ENCODE measurements at places on chromosomes 7 and 10.
A peak's percentile ranks its signal among the peaks of the same experiment; 100 is the strongest.

GRCh38 chr10:99788598-99789256 lies 6.3 kb downstream of the ABCC2 start:
- peak; percentile 72 for DNase-seq

GRCh38 chr10:86003201-86003621 lies 363.4 kb downstream of the GRID1 start:
- DNase-seq: no peak

- DNase-seq: no peak
These were observed 205.0 kb downstream of the FANK1 start for GRCh38 chr10:126101325-126101724.

- DNase-seq: peak; percentile 22
These were observed 189.9 kb downstream of the ZEB1 start for GRCh38 chr10:31508882-31509281.

- peak; percentile 85 for DNase-seq
These were observed 106.1 kb downstream of the KCNMA1 start for GRCh38 chr10:77531441-77532001.

GRCh38 chr7:101884671-101885596 lies 67.5 kb downstream of the CUX1 start:
- DNase-seq: no peak

DNA sequence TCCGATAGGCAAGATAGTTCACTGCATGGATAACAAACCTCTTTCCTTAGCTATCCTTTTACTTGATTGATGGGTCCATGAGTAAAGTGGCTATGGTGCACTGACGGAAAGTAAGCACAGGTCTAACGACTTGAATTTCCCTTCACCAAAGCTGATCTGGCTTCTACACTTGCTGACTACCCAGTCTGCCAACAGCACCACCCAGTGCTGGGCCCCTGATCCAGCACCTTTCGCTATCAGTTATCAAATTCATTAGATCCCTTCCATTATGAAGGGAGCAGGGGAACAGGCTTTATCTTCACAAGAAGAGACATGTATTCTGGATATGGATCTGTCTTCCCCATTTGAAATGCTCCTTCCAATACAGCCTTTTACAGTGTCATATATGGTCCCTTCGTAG lies 855.9 kb downstream of the GRID1 start:
- DNase-seq: no peak

DNA sequence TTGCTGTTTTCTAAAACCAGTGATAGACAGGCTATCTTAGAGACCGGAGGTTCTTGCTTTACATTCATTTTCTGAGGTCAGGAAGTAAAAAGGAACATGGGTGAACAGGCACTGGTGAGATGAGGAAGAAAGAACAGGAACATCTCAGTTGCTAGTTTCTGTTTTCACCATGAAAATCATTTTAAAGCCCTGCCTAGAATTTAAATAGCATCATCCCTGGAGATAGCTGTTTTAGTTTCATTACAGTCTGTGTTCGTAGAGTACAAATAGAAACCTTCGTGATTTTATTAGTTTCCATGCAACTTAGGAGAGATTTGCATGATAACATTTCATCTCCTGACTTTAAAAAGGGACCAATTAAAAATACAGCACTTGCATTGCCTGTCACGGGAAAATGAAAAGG lies 14.7 kb downstream of the KCNMA1 start:
- DNase-seq: no peak

DNA sequence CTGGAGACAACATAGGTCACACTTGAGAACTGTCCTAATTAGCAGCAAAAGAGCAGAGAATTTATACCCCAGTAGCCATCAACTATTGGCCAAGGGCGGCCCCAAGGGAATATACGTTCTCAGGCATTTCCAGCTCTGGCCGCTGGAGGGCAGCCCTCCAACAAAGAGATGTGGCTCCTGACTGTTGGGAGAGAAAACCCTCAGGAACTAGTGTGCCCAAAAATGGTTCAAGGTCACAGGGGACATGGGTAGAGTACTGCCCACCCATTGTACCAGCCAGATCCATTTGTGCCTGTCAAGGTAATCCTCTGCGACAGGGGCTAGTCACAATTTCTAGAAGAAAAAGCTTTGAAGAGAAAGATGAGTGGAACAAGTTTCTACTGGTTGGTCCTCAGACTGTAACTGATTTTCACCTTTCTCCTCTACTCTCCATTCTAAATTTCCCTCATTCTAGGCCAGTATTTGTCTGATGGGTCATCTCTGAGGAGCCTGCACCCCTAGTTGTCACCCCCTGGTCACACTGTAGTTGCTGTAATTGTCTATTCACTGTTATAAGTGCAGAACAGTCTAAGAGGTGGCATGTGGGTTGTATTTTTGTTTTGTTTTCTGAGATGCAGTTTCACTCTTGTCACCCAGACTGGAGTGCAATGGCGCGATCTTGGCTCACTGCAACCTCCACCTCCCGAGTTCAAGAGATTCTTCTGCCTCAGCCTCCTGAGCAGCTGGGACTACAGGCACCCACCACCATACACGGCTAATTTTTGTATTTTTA lies 14.7 kb upstream of the C7orf33 start:
- DNase-seq: peak; percentile 60

GRCh38 chr10:28171468-28172222 lies 131.2 kb downstream of the MPP7 start:
- peak; percentile 46 for DNase-seq

- DNase-seq: no peak
These were observed 192.3 kb downstream of the VTI1A start for GRCh38 chr10:112639298-112639697.

GRCh38 chr10:44574596-44575480 lies 189.9 kb upstream of the CXCL12 start:
- no peak for DNase-seq

GRCh38 chr10:121448766-121449421 lies 149.3 kb downstream of the FGFR2 start:
- no peak for DNase-seq

DNA sequence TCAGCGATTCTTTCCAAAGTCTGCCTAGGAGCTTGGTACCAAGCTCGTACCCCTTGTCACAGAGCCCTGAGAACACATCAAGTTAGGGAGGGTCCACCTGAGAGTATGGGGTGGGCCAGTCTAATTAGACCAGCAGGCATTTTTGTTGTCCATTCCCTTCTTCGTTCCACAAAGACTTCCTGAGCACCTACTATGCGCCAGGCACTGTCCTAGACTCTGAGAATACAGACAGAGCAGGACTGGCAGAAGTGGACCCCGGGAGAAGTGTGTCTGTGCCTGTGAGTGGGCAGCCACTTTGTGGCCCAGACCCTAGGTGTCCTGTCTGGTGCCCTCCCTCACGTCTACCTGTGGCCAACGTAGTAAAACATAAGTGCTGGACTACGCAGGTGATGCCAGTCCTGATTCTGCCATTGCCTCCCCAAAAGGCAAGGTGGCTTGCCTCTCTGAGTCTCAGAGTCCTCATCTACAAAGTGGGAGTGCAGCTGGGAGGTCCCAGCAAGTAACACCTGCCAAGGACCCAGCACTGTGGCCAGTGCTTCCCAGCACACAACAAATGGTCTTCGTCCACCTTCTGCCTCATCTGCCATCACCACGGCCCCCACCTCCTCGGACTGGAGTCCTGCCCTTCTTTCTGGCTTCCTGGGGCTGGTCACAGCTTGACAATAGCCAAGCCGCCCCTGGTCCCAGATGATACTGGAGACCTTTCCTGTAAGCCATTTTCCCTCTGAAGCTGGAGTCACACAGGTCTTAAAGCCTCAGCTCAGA lies 54.3 kb upstream of the DUSP5 start:
- no peak for DNase-seq

DNA sequence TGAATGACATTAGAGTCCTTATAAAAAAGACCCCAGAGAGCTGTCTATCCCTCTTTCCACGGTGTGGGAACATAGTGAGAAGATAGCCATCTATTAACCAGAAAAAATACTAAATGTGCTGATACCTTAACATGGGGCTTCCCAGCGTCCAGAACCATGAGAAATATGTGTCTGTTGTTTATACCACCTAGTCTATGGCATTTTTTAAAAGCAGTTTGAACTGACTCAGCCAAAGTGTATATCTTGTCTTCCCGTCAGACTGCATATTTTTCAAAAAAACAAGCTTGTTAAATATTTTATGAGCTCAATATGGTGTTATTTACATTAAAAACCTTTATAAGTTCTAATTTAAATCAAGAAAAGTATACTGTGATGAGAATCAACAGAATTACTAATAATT lies 255.3 kb downstream of the HGF start:
- no peak for DNase-seq

GRCh38 chr7:108158776-108159175 lies 28.6 kb upstream of the LAMB4 start:
- DNase-seq: no peak

GRCh38 chr10:70412356-70412755 lies 8.4 kb downstream of the EIF4EBP2 start:
- DNase-seq: no peak

- DNase-seq: peak; percentile 30
These were observed 31.6 kb downstream of the COA1 start for GRCh38 chr7:43697690-43698089.

DNA sequence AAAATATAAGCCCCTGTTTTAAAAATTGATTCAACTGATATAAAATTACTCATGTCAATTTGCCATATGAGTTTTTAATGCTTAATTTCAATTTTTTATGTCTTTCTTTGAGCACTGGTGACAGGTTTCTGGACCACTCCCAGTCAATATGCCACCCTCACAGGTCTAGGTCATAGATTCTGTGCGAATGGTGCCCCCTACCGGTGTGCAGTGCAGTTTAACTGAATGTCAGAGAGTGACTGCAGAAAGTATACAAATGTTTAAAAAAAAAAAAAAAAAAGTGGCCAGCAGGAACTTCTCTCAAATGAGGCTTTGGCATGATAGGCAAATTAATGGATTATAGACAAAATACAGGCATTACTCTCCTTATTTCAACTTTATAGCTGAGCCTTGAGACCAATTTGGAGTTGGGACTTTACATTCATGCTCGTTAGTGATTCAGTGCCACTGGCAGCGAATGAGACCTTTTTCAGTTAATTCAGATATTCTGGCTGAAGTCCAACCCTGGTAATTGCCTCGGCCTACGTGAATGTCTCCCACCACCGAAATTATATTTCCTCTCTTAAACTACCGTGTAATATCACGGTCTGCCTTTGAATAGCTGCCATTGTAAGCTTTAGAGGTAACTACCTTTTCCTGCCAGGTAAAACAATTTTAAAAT lies 427.6 kb downstream of the PHTF2 start:
- DNase-seq: no peak

DNA sequence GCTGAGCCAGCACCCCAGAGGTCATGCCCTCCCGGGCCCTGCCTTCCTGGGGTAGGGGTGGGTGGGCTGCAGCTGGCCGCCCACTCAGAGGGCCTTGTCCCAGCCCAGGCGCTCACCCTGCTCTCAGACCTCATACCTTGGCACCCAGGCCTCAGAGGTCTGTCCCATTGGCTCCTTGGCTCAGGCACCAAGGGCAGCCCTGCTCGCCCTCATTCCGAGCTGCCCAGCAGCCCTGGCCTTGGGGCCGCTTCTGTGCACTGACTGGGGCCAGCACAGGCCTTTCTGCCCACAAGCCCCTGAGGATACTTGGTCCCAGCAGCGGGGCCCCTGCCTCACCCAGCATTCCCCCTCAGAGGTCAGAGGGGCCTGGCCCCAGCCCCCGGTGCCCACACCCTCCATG lies 34.3 kb downstream of the YKT6 start:
- no peak for DNase-seq

- peak; percentile 92 for DNase-seq
These were observed 141.4 kb upstream of the PRKCQ start for GRCh38 chr10:6721480-6721879.

- DNase-seq: no peak
These were observed 46.0 kb downstream of the ZNRF2 start for GRCh38 chr7:30330134-30331111.

- DNase-seq: peak; percentile 39
These were observed 156.4 kb downstream of the PRPF18 start for GRCh38 chr10:13743101-13743693.

- no peak for DNase-seq
These were observed 1.5 kb downstream of the CCL24 start for GRCh38 chr7:75811894-75812678.

GRCh38 chr7:41367967-41368882 lies 334.7 kb downstream of the INHBA start:
- DNase-seq: no peak

GRCh38 chr10:131901181-131901829 lies 497 bp downstream of the PPP2R2D start:
- DNase-seq: peak; percentile 18

DNA sequence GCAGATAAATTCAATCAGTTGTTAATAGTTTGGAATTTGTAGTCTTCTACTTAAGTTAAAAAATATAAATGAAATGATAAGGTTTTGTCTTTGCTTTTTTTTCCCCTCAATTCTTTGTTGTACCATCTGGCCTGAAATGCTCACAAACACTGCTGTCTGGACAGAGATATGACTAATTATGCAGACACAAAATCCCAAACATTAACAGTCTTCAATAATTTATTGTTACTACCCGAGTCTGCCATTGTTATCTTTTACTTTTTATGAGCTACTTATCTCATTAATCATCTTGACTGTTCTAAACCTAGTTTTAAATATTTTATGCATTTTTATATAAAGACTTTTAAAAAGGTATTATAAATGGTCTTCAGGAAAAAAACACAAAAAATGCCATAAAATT lies 64.7 kb upstream of the THSD7A start:
- DNase-seq: no peak

- DNase-seq: no peak
These were observed 17.7 kb upstream of the FXYD4 start for GRCh38 chr10:43353495-43354329.
